ENCODE measurements at places on chromosomes 4 and X.

DNA sequence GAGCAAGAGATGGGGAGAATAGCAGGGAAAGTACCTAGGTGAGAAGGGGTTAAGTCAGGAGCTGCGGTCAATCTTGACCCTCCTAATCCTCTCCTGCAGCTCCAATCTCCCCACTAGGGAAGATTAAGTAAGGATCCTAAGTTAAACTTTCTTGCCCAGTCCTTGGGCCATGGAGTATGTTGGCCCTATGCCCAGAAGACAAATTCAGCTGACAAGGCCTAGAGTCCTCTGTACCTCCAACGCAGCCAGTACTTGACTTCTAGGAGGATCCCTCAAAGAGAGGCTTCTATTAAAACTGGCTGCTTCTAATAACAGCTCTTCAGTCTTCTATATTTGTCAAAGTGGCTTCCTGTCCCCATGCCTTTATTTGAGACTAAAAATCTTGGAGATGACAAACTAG lies 1.4 kb downstream of the CLDN2 start:
- DNase-seq, result no peak

DNA sequence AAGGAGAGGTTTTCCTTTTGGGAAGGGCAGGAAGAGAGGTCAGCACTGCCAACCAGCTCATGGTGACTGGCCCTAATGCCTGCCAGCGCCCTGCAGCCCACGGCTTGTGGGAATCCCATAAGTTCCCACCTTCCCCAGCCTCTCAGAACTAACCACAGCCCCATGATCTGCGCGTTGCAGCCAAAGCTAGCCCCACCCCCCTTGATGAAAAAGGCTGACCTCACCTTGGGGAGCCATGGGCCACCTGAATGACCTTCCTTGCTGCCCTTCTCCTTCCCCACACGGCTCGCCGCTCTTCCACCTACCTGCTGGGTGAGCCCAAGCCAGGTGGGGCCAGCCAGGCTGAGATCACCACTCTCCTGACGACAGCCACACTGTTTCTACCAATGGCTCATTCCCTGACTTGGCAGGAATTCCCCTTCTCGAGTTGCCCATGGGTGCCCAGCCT lies 3.9 kb upstream of the ELF4 start:
- DNase-seq, result no peak

DNA sequence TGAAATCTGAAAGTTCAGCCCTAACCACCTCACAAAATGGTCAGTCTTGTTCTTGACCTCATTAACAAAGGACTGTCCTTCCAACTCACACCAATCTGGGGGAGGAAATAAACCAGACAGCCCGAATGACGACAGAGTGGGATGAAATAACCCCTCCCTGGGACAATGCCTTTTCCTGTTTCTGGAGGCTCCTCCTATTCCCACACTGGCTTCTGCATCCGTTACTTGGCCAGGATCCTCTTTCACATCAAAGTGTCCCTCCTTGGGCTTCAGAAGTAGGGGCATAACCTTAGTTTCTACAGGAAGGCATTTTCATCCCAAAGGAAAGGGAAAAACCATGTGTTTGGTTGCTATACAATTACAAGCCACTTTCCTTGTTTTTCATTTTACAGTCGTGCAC lies 59.8 kb upstream of the RPL34 start:
- no peak for DNase-seq

GRCh38 chr4:163447481-163447880 lies 26.1 kb downstream of the TKTL2 start:
- no peak for DNase-seq

Measured in Jurkat, Clone E6-1 (cell line).